Left forelimb (tissue), 1 donor: ENCODE measurements at places on chromosomes 7 and 10.
A peak's percentile ranks its signal among the peaks of the same experiment; 100 is the strongest.

DNA sequence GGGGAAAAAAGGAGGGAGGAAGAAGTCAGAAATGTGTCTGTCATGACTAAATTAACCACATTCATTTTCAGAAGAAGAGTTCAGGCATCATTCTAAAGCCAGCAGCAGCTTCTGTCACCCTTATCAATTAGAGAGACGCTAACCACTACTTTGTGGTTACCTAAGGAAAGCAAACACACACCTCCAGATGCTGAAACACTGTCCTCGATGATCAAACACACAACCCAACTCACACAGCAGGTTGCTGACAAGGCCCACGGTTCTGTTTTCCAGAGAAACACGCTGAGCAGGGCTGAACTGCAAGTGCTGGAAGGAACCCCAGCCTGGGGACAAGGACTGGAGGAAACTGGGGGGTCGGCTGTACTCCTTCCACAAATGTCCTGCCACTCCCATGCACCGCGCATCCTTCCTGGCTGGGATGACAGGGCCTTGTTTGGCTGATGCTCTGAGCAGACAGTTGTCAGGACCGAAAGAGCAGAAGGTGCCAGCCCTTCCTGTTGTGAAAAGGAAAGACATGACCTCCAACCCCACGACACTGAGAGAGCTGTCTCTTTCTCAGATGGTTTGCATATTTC lies 36.6 kb downstream of the PRKCQ start:
- DNase-seq, result no peak

DNA sequence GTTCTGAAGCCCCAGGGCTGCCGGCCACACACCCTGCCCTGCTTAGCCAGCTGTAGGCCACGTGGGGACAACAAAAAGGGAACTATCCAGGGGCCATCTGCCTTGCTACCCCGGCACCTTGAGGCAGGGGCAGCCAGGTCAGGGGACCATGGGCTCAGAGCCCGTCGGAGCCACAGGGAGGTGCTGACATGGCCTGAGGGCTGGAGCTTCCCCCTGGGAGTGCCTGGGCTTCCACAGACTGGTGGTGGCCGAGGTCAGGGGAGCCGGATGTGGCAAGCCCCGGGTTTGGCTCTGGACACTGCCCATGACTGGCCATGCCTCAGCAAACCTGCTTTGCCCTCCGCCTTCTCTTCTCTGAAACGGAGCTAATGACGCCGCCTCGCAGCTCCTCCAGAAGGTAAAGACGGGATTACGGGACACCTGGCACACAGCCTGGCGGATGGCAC lies 178.5 kb downstream of the EBF3 start:
- DNase-seq, result no peak

DNA sequence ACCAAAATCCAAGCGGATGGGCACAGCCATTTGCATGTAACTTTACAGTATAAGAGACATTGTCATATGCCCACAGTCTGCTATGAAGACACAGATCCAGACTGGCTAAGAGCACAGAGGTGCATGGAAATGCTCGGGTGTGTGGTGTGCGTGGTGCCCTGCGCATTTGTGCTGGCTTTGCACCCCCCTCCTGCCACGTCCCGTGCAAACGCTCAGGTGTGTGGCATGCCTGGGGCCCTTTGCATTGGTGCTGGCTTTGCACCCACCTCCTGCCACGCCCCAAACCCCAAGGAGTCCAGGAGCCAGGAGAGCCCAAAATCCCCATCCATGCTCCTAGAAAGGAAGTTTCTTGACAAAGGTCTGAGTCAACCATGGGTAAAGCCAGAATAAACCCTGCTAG lies 306.2 kb downstream of the PTPRN2 start:
- DNase-seq, result peak; percentile 58

GRCh38 chr7:88243345-88243909 lies 23.6 kb upstream of the SRI start:
- no peak for DNase-seq

DNA sequence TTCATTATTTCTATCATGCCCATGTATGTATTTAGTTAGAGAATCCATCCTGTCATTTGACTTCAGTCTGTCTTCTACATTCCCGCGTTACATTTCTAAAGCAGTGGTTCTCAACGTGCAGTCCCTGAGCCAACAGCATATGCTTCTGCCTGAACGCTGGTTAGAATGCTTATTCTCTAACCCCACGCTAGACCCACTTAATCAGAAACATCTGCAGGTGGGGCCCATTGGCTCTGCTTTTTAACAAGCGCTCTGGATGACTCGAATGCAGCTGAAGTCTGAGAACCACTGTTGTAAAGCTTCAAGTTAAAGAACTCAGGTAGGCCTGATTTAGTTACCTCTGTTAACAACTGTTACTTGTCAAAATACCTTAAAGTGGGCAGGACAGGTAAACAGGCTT lies 38.2 kb downstream of the NEUROD6 start:
- no peak for DNase-seq

DNA sequence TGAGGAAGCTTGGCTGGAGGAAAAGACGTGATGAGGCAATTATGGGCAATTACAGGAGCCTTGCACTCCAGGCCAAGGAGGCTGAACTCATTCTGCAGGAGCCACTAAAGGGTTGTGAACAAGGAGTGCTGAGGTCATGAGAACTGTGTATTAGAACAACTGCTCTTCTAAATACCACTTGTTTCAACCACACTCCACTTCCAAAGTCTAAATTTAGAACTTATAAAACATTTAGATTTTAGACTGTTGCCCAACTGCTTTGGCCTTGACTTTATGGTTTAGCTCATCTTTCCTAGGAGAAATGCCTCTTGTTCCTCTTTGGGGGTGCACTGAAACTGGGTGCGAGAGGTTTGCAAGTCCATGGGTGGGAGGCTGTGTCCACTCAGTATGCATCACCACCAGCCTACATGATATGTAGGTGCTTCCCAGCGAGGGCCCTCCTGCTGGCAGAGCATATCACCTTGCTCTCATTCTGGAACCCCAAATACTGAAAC lies 199.7 kb upstream of the AOAH start:
- DNase-seq, result no peak

DNA sequence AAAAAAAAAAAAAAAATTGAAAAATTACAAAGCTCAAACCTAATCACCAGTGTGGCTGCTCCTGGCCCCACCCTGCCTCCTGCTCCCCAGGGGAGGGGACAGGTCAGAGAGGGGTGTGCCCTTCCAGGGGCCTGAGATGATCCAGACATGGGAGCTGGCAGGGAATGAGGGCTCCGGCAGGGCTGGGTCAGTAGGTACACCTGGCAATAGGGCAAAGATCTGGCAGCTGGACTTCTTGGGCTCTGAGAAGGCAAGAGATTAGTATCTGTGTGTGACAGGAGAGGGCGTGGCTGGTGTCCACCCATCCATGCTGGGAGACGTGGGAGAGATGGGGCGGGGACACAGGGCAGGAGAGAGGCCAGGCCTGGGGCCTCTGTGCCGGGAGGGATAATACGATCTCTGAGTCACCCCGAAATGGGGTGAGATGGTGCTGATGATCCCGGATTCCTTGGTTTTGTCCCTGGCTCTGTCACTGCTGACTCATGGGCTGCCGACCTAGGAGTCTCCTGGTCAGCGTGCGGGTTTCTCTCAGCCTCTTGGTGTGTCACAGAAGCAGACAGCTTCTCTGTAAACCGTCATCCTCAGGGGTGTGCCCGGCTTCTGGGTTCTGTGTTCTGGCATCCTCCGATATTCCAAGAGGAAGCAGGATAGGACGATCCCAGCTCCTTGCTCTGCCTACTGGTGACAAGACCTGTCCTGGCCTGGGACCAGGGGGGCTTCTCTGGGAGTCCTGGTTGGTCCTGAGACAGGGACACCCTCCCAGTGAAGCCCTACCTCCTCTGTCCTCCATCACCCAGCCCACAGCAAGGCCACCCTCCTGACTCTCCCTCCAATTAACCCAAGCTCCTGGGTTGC lies 8.2 kb upstream of the CLDN4 start:
- DNase-seq, result no peak

DNA sequence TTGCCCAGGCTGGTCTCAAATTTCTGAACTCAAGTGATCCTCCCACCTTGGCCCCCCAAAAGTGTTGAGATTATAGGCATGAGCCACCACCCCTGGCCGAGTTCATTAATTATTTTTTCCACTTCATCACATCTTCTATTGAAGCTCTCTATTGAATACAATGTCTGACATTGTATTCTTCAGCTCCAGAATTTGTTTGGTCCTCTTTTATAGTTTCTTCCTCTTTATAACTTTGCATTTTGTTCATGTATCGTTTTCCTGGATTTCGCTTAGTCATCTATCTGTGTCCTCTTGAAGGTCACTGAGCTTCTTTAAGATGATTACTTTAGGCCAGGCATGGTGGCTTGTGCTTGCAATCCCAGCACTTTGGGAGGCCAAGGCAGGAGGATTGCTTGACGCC lies 30.2 kb downstream of the NOM1 start:
- DNase-seq, result no peak

DNA sequence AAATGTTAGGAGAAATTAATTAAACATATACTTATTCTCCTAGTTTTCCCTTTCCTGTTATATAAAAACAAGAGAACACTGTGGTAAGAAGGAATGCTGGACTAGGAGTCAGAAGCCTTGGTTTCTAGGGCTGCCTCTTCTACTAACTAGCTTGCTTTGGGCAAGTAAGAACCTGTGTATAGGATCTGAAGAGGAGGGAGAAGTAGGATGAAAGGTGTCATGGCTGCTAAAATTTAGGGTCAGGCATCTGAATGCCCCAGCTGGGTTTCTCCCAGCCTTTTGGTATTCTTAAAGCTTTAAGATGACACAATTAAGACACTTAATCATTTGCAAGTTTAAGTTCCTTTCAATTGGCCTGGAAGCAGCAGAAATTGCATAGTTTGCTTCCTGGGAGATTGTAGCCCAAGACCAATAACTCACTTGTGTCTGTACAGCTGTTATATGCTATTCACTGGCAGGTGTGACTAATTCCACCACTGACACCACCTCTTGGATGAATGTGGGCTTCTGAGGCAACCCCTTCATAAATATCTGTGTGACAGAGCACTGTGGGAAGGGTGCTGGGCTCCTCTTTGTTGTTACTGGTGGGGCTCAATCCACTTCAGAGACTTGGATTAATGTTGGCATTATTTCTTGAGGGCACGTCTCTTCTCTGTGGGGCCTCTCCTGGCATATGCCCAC lies 137.2 kb downstream of the LRMDA start:
- no peak for DNase-seq

DNA sequence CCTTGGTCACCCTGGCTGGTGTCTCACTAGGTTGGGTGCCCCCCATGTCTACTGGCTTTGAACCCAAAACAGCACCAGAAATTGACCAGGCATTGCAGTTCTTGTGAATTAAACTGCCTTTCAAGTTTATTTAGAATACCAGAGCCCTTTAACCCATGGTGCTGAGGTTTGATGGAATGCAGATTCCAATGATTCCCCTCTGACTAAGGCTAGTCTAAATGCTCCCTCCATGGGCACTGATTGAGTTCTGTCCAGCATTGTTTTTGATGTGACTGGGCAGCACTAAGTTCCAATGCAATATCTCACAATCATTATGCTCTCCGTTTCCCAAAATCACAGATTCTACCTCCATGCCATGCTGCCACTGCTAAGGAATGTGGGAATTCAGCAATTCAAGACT lies 1047.4 kb upstream of the LRRN3 start:
- no peak for DNase-seq

DNA sequence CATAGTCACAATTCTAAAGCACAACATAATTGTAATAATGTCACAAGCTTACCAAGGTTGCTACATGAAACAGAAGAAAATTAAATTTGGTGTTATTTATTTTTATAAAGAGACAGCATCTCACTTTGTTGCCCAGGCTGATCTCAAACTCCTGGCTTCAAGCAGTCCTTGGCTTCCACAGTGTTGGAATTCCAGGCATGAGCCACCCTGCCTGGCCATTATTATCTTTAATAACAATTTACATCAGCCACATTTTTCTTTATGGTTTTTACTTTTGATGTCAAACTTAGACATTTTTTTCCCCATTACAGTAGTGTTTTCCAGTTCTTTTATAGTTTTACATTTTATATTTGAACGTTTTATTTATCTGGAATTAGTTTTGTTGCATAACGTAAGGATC lies 46.7 kb downstream of the BMPR1A start:
- no peak for DNase-seq

- no peak for DNase-seq
Observed at GRCh38 chr10:90418869-90419652, 438.8 kb downstream of the HTR7 start.

GRCh38 chr10:88881320-88881719 lies 1.3 kb downstream of the STAMBPL1 start:
- DNase-seq, result no peak

- no peak for DNase-seq
Observed at GRCh38 chr7:2985866-2986265, 57.8 kb downstream of the CARD11 start.

DNA sequence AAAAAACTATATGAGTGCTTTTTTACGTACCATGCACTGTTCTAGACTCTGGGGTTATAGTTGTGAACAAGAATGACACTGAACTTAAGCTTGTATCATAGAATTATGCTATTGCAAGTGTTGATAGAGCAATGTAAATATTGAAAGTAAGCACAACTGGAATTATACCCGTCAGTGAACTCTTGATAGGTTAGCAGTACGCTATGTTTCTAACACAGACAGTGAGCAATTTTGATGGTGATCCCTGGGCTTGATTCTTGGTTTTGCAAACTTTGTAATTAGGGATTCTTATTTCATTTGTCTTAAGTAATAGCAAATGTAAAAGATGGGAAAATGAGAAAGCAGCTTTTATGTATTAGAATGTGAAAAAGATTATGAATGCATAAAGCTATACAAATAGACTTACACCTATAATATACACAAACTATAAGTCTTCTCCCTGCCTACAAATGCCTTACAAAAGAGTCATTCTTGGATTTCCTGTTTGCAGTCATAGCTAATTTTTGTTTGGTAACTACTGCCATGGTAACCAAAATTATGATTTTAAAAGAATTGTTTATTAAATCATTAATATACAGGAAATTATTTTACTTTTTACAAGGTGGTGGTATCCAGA lies 6.7 kb downstream of the TES start:
- no peak for DNase-seq

GRCh38 chr10:1605121-1605520 lies 132.2 kb downstream of the ADARB2 start:
- no peak for DNase-seq

- DNase-seq, result no peak
Observed at GRCh38 chr10:110426294-110427181, 71.2 kb upstream of the DUSP5 start.

DNA sequence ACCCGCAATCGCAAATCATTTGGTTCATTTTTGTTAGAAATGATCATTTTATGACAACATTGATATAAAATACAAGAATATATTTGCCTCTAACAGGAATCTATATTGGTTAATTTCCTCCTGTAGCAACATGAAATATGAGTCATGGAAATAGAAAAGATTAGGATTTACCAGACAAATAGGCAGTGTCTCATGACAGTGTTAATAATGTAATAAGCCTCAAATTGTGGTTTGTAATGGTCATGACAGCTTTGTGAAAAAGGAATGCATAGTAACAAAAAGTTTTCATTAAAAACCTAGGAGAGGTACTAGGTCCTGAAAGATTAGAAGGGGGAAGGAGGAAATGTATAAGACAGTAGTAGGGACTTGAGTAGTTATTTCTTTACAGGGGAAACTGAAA lies 7.9 kb upstream of the SLK start:
- DNase-seq, result no peak

- no peak for DNase-seq
Observed at GRCh38 chr7:16874066-16874465, 7.7 kb downstream of the AGR3 start.
